ENCODE measurements at places on chromosomes 5 and 9.

DNA sequence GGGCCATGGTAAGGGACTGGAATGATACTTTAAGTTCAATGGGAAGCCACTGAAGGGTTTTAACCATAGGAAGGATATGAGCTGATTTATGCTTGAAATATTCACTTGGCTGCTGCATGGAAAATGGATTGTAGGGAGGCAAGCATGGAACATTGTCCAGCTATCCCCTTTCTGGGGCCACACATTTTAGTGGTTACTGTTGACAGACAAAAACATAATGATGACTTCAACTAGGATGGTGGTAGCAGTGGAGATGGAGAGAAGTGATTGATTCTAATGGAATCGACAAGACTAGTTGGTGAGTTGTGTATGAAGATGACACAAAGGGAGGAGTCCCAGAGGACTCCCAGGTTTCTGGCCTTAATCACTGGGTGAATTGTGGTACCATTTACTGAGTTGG lies 6.2 kb upstream of the FCHSD1 start:
- no peak for DNase-seq

GRCh38 chr5:142659405-142659804 lies 26.5 kb downstream of the FGF1 start:
- no peak for DNase-seq

DNA sequence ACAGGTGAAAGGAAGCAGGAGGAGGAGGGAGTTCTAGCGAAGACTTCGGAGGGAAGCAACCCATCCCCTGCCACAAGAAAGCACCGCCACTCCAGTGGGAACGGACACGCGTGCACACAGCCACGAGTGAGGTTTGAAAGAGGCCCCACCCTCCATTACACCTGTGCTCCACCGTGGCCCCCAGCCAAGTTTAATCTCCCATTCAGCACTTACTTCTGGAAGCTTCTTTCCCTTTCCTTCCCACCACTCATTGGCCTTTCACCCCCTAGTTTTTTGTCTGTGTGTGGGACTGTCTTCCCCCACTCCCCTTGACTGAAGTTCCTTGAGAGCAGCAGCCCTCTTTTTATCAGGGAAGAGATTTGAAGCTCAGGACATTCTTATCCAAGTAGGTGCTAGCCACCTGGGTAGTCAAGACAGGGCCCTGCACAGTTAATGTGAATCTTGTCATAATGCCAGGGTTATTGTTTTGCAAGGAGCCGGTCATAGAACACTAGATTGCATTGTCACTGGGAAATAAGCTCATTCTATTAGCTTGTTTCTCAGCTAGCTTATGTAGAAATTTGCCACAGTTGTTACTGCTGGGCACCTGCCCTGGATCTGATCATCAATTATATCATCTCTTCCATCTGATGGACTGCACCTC lies 256.0 kb downstream of the DOCK8 start:
- no peak for DNase-seq

DNA sequence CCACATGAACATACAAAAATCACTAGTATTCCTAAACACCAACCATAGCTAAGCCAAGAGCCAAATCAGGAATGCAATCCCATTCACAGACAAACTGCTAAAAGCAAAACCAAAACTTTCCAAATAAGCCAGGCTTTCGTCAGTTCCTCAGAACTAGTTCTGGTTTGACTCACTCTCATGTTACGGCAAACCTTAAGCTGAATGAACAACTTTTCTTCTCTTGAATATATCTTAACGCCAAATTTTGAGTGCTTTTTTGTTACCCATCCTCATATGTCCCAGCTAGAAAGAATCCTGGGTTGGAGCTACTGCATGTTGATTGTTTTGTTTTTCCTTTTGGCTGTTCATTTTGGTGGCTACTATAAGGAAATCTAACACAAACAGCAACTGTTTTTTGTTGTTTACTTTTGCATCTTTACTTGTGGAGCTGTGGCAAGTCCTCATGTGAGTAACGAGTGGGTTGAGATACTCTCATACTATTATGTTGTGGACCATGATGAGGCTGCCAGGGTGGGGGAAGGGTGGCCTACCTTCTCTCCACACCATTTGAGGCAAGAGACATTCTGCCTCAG lies at the start of gene PDCD1LG2:
PDCD1LG2 (plus strand) TSS at position 172 of the 572 bp plus-strand sequence. CDS start 12,016 bp downstream, outside the sequence.
- DNase-seq = peak; percentile 76

- no peak for DNase-seq
Measured at GRCh38 chr9:444528-444927, 229.9 kb downstream of the DOCK8 start.

DNA sequence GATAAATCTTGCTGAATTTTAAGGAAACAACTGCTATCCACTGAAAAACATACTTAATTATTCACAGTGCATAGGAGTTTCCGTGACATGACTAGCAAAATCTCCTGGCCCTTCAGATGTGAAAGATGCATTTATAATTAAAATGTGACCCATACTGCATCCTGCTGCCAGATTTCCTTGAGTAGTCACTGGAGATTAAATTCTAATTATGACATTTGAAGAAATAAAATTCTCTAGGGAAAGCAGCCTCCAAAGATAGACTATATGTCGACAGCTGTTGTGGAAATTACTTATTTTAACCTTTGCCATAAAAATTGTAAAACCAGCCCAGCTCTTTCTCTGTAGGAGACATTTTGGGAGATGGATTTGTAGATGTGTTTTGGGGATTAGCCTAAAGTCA lies 193.6 kb upstream of the SMC2 start:
- DNase-seq = no peak

- DNase-seq = no peak
Measured at GRCh38 chr9:90616806-90617205, 25.8 kb downstream of the DIRAS2 start.

GRCh38 chr5:78808380-78808779 lies 159.8 kb upstream of the LHFPL2 start:
- no peak for DNase-seq

DNA sequence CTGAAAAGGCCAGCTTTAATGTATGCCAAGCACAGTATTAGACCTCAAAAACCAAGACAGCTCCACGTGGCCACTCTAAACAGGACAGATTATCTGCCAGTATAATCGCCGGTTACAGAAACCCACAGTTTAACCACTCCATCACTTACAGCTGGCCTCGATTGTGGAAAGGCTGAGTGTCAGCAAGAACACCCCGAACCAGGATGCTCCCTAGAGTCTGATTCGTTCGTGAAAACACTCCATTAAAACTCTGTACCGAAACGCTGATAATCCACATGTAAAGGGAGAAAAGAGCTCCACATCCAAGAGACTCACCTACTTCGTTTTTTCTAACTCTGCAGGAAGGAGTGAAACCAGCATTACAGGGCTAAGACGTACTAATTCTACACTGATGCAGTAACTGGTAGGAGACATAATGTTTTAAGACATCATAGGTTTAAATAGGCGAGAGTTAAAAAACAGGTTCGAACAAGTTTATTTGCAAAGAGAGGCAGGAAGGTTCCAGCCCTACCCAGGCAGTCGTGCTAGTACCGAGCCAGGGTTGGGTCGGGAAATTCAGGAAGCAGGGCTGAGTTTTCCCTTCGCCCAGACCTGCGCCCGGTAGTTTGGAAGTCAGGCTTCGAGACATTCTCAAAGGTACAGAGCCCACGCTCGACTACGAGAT lies 949 bp downstream of the SERINC5 start:
- DNase-seq = no peak

DNA sequence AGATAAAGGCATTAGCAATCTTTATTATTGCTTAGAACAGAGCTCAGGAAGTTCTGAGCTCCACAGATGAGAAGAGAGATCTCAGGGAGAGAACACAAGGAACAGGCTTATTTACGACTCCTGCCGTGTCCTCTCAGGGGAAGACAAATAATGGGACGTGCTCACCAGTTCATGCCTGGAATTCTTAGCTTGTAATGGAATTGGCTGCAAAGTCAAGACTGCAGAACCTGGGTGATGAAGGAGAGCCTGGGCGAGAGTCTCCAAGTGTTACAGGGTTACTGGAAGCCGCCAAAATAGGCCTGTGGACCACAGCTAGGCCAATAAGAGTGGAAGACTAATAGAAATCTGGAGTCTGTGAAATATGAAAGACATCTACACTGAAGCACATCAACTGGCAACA lies 174.5 kb upstream of the ADAMTSL1 start:
- DNase-seq = no peak

Data from suppressor macrophage treated with lipopolysaccharide for 1 hour (primary cell).